Left renal pelvis (tissue), 4 donors: ENCODE measurements at places on chromosomes 13 and 19.

DNA sequence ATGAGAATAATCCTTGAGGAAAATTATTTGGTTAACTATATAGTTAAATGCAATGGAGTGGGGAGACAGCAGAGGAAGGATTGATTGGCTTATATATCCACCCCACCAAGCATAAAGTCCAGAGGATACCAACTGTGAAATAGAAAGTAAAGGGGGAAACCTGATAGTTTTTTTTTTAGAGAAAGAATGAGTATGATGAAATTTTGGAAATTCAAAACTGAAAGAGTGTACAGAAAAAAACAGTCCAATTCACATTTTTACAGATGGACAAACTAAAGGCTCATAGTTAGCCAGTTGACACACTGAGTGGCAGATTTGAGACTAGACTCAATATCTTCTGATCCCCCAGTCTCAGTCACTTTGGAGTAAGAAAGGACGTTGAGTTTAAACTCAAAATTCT, 51.1 kb downstream of the FNDC3A start:
- DNase-seq = no peak

DNA sequence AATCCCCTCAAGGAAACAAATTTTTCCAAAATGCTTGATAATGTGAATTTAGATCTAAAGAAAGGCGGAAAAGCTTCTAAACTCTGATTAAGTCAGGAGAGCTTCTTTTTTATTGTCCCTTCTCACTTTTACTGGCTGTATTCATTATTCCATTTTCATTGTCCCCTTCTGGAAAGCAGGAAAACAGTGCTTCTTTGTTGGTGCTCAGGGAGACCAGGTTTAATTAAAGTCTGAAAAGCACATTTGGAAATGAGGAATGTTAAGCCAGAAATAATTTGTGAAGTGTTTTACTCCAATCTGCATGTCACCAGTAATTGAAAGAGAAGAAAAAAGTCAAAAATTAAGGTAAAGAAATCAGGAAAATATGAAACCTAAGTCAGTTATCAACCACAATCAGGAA, 43.5 kb upstream of the TSC22D1 start:
- DNase-seq = no peak

GRCh38 chr13:109750221-109750775, 36.1 kb downstream of the IRS2 start:
- DNase-seq = no peak

GRCh38 chr13:111337206-111337605, 16.8 kb downstream of the TEX29 start:
- DNase-seq = no peak

DNA sequence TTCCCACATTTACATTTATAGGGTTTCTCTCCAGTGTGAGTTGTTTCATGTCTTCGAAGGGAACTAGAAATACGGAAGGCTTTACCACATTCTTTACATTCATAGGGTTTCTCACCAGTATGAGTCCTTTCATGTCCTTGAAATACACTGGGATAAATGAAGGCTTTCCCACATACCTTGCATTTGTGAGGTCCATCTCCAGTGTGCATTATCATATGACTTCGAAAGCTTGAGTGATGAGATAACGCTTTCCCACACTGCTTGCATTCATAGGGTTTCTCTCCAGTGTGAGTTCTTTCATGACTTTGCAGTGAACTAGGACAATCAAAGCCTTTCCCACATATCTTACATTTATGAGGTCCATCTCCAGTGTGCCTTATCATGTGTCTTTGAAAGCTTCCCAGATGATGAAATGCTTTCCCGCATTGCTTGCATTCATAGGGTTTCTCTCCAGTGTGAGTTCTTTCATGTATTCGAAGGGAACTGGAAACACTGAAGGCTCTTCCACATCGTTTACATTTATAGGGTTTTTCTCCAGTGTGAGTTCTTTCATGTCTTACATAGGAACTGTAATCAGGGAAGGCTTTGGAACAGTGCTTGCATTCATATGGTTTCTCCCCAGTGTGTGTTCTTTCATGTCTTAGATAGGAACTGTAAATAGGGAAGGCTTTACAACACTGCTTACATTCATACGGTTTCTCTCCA, 15.1 kb downstream of the ZNF442 start:
- no peak for DNase-seq

DNA sequence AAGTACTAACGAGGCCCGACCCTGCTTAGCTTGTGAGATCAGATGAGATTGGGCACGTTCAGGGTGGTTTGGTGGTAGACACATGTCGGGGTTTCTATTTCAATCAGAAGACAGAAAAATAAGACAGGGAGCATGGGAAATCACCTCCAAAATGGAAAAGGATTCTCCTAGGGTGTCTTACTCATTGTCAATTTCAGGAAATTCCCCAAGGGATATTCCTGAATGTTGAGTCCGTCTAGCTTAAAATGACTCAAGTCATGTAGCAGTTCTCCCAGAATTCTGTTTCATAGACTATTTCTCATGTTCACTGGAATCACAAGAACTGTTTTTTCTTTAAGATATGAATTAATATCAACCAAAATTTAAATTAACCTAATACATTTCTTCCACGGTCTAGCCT, 380.1 kb downstream of the EFNB2 start:
- DNase-seq = no peak

- DNase-seq = no peak
These were observed 30.1 kb upstream of the FFAR2 start for GRCh38 chr19:35417713-35418534.
